Activated naive CD8-positive, alpha-beta T cell treated with anti-CD3 and anti-CD28 coated beads for 36 hours (primary cell): ENCODE measurements at places on chromosomes 2 and 18.
A peak's percentile ranks its signal among the peaks of the same experiment; 100 is the strongest.

- peaks cover 93% of the 10 kb centered on the region for H3K27me3 ChIP-seq
- H3K4me1 ChIP-seq = peaks cover 31% of the 10 kb centered on the region
- peaks cover 9% of the 10 kb centered on the region for H3K36me3 ChIP-seq
- H3K27ac ChIP-seq = no peak overlapping the region
- DNase-seq = no peak
- no peak overlapping the region for H3K4me3 ChIP-seq
Observed at GRCh38 chr2:176136374-176137251, 7.1 kb downstream of the HOXD8 start.

- H3K27me3 ChIP-seq = peaks cover 33% of the 10 kb centered on the region
- peaks cover 6% of the 10 kb centered on the region for H3K36me3 ChIP-seq
- H3K4me1 ChIP-seq = peaks cover 50% of the 10 kb centered on the region
- peak overlapping the region; percentile 80 for H3K27ac ChIP-seq
- peak overlapping the region; percentile 49 for H3K4me3 ChIP-seq
Observed at GRCh38 chr2:218896501-218897393, 16.1 kb downstream of the WNT10A start.

- no peak for DNase-seq
- H3K27me3 ChIP-seq = no peaks in the 10 kb centered on the region
- H3K36me3 ChIP-seq = no peaks in the 10 kb centered on the region
- H3K4me1 ChIP-seq = no peaks in the 10 kb centered on the region
- no peak overlapping the region for H3K27ac ChIP-seq
- H3K4me3 ChIP-seq = no peak overlapping the region
Observed at GRCh38 chr2:15751477-15751876, 159.8 kb downstream of the DDX1 start.

GRCh38 chr2:24209389-24210105, 34.7 kb downstream of the FAM228A start:
- no peak overlapping the region for H3K4me3 ChIP-seq
- peaks cover 4% of the 10 kb centered on the region for H3K36me3 ChIP-seq
- DNase-seq = no peak
- no peaks in the 10 kb centered on the region for H3K27me3 ChIP-seq
- H3K4me1 ChIP-seq = no peaks in the 10 kb centered on the region
- no peak overlapping the region for H3K27ac ChIP-seq

GRCh38 chr18:24420551-24420950, 5.9 kb upstream of the IMPACT start:
- no peak for DNase-seq
- peaks cover 57% of the 10 kb centered on the region for H3K27me3 ChIP-seq
- H3K36me3 ChIP-seq = peaks cover 1% of the 10 kb centered on the region
- no peak overlapping the region for H3K27ac ChIP-seq

GRCh38 chr2:119864318-119864717, 104.6 kb downstream of the PTPN4 start:
- no peak for DNase-seq
- peaks cover 60% of the 10 kb centered on the region for H3K4me1 ChIP-seq
- H3K4me3 ChIP-seq = no peak overlapping the region
- H3K36me3 ChIP-seq = peaks cover 41% of the 10 kb centered on the region

DNA sequence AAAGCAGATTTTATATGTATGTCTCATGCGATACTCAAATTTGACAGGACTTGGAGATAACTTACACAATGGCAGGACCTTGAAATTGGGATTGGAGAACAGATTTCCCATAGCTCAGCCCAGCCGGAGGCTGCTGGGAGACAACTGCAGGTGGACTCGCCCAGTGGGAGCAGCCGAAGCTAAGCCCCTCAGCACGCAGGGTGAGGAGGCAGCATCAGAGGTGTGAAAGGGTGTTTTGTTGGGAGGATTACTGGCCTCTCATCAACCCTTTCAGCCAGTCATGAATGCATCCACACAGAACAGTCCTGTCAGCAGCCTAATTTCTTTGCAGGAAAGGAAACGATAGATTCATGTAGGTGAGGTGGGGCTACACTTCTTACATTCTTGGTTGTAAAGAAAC, 110.4 kb upstream of the DYNAP start:
- no peak overlapping the region for H3K27ac ChIP-seq
- no peaks in the 10 kb centered on the region for H3K36me3 ChIP-seq
- peaks cover 11% of the 10 kb centered on the region for H3K27me3 ChIP-seq
- DNase-seq = no peak
- no peak overlapping the region for H3K4me3 ChIP-seq

DNA sequence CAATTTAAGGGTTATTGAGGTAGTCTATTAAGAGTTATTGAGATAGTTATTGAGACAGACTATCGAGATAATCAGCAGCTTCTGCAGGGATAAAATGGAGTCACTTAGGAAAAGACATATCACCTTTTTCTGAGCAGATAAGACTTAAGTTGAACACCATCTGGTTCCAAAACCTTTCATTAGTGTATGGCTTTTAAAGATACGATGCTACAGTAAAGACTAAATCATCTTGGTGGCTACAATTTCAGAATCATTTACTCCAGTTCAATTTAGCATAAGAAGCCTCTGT, 68.6 kb upstream of the DNAJC10 start:
- no peak for DNase-seq
- no peak overlapping the region for H3K27ac ChIP-seq
- no peaks in the 10 kb centered on the region for H3K4me1 ChIP-seq
- no peak overlapping the region for H3K4me3 ChIP-seq

DNA sequence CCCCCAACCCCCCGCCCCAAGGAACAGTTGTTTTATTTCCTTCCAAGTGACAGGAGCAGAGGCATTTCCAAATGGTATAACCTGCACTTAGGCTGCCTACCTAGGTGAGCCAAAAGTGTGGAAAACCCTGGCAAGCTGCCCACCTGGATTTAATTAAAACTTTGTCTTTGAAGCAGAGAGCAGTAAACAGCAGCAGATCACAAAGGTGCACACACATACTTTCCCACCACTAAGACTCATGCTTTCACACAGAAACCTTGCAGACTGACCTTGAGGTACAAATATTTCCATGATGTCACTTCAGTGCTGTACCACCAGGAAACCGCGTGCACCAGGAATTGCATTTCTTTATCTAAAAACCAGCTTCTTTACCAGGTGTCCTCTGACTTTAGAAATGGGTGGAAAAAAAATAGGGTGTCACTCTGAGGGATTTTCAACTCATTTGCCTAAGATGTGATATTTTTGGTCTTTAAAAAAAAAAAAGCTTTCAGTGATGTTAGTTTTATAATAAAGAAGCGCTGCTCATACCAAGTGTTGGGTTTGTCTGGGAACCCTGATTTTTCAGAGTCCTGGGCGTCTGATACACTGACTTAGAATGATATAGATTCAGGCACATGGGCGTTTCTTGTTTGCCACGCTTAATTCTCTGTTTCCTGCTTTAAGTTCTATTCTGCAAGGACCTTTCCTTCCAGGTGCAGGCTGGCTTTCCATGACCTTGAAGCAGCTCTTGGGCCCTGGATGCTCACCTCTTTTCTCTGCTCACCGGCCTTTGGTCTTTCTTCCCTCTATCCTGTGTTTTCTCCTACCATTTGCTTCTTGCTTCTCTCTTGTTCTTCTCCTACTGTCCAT, 70.7 kb upstream of the BCL2L11 start:
- H3K4me3 ChIP-seq = peak overlapping the region; percentile 16
- peaks cover 32% of the 10 kb centered on the region for H3K27me3 ChIP-seq
- peaks cover 10% of the 10 kb centered on the region for H3K36me3 ChIP-seq
- DNase-seq = peak; percentile 43

- no peak for DNase-seq
- H3K4me3 ChIP-seq = no peak overlapping the region
- no peaks in the 10 kb centered on the region for H3K27me3 ChIP-seq
- no peak overlapping the region for H3K27ac ChIP-seq
Observed at GRCh38 chr18:13543811-13544732, 182.3 kb downstream of the FAM210A start.
